ENCODE measurements at places on chromosomes 6 and 20.

GRCh38 chr20:44073011-44073674 lies 113.8 kb downstream of the JPH2 start:
- peak; percentile 11 for DNase-seq

- no peak for DNase-seq
Measured at GRCh38 chr20:40286975-40287531, 402.0 kb downstream of the MAFB start.

DNA sequence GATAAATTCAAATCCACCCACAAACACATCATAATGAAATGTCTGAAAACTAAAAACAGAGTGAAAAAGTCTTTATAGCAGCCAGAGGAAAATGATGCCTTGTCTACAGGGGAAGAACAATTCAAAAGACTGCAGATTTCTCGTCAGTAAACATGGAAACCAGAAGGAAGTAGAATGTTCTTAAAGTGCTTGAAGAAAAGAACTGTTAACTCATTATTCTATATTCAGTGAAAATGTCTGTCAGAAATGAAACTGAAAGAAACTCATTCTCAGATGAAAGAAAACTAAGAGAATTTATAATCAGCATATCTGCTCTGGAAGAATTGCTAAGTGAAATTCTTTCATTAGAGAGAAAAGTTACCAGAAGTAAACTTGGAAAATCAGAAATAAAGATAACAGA lies 416.1 kb downstream of the TBC1D32 start:
- DNase-seq: no peak

DNA sequence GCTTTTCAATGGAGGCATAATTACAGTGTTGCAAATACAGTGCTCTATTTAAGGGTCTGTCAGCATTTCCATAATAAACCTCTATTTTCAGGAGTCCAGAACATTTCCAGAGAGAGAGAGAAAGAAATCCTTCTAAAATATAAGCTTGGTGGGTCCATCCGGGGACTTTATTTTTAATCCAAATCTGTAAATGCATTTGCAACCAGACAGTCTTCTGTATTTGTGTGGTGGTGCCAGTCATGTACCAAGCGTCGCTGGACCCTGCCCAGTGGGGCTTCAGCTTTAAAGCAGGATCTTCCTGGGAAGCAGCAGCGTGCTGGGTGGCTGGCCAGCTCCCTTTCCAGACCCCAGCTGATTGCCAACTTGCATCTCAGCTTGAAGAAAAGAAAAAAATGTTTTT lies 256.5 kb upstream of the SUPT3H start:
- no peak for DNase-seq

GRCh38 chr20:49181265-49181877 lies 6.8 kb downstream of the STAU1 start:
- no peak for DNase-seq

DNA sequence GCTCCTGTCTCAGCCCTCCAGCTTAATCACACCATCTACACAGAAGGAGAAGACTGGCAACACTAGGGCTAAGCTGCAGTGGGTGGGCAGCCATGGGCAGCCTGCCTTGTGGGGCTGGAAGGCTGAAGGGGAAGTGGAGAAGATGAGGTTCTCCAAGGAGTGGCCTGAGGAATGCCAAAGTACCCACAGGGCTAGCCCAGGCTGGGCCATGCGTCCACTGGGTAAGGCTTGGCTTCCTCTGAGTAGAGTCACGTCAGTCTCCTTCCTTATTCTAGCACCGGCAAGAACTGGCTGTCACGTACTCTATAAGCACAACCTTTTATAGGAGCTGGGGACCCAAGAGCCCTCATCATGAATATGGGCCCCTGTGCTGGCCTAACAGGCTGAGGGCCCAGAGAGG lies 110.6 kb upstream of the SIRPA start:
- DNase-seq: no peak

GRCh38 chr20:18272451-18272850 lies 15.9 kb upstream of the ZNF133 start:
- DNase-seq: no peak

GRCh38 chr20:4875578-4876067 lies 125.7 kb downstream of the SLC23A2 start:
- no peak for DNase-seq

DNA sequence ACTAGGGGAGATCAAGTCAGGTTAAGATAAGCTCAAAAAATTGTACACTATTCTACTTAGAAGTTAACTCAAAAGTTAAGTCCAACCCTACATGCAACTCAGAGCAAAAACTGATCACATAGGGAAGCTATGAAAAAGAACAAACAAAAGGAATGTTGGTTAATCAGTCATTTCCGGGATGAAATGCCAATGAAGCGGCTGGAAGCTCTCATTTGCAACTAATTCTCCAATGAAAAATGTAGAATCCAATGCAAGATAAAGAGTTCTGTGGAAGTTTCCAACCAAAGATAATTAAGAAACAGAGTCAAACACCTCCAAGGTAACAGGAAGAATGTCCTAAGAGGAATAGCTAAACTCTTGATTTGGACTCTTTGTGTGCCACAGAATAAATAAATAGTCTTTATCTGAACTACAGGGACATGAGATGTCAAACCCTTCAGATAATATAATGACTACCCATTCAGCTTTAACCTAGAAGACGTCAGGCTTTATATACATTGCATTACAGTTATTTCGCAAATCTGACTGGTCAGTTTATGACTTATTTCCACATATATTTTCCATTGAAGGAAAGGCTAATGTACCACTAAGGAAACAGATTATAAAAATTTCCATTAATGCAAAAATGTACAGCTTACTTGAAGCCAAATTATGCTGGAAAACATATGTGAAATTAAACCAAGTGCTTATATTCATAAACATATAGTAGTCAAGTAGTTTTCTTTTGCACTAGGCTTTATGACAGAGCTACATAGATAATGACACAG lies 48.0 kb upstream of the DST start:
- DNase-seq: no peak

- no peak for DNase-seq
Measured at GRCh38 chr20:63698739-63699465, 2.5 kb downstream of the TNFRSF6B start.

DNA sequence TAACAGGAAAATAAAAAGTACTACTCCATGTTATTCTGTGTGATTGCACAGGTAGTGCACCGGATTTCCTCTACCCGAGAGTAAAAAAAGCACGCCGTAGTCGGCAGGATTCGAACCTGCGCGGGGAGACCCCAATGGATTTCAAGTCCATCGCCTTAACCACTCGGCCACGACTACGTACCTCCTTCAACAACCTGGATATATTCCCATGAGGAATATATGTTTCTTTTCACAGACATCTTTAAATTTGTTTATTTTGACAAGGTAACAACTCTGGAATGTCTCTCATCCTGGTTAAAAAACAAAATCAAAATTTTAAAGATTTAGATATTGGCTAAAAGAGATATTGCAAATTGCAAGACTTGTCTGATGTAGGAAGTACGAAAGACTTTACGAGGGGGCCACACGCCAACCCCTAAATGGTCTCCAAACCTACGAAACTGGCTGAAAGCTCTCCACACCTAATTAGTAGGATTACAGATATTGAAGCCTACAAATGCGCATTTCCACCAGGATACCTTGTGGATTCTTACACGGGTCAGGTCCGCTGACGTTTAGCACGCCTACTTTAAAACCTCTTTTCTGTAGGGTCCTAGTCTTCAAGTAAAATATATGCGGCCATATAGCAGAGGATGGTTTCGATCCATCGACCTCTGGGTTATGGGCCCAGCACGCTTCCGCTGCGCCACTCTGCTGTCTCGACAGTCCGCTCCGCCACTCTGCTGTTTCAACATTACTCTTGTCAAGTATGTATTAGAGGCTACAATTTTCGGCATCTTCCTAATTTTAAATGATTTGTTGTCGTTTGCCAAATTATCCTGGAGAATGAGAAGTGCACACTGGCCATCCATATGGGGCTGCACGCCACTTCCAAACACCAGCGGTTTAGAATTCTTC lies 52.2 kb upstream of the BTN3A2 start:
- DNase-seq: peak; percentile 81

- DNase-seq: no peak
Measured at GRCh38 chr20:61341605-61342004, 89.5 kb downstream of the CDH4 start.

DNA sequence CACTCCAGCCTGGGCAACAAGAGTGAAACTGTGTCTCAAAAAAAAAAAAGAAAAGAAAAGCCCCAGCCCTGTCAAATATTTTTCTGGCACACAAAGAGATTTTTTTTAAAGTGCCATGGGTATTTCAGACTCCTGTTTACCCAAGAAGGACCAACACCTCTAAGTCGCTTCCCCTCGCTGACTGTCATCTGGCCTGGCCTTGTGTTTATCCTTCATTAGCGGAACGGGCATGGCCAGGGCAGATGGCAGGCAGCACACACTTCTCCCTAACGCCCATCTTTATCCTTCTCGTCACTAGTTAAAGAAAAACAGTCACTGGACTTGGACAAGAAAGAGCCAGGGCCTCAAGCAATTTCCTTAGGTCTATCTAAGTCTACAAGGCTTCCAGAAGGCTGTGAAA lies 7.3 kb upstream of the CBFA2T2 start:
- DNase-seq: no peak

DNA sequence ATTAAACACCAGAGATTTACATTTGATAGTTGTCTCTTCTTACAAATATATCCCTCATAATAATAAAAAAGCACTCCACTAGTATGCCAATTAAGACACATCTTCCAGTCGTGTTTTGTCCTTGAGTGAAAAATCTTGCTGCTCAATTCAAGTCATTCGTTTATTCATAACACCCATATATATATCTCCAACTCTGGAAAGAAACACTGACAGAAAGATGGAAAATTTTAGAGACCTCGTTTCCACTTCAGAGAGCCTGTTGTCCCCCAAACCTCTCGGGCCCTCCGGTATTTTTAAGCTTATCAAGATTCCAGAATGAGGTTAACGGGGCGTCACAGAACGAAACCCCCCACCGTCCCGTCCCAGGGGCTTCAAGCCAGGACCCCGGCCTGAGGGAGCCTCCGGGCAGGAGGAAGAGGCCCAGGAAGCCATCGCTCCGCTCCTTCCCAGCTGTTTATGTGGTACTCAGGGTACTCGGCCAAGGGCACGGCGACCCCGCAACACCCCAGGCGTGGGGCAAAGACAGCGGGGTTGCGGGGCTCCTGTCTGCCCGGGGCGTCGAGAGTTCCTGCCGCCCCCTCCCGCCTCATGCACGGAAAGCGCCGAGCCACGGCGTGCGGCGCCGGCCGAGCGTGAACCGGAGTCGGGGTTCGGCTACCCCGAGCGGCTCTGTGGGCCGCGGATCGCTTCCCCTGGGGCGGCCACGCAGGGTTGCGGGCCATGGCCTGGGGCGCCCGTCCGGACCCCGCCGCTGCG lies 623 bp upstream of the SNX9 start:
- no peak for DNase-seq

DNA sequence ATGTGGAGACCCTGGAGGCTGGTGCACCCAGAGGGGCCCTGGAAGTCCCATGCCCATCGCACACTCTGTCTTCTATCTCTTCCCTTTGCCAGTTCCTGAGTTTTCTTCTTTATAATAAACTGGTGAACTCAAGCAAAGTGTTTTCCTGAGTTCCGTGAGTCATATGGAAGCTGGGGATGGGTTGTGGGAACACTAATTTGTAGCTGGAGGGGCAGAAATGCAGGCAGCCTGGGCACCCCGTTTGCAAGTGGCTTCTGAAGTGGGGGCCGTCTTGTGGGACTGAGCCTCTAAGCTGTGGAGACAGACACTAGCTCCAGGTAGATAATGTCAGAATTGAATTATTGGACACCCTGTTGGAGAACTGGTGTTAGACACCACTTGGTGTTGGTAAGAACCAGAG lies 3.2 kb upstream of the PPP1R3G start:
- no peak for DNase-seq

DNA sequence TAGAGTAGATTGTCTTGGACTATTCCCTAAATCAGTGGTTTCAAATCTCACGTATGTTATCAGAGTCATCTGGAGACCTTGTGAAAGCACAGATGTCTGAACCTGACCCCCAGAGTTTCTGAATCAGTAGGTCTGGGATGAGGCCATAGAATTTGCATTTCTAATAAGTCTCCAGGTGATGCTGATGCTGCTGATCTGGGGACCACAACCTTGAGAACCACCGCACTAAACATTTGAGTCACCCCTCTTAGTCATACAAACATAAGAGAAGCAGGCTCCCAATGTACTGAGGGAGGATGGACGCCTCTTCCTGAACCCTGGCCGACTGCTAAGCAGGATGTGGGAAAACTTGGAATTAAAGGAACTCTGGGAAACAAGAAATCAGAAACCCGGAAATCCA lies 187.8 kb upstream of the PRDM1 start:
- DNase-seq: no peak

DNA sequence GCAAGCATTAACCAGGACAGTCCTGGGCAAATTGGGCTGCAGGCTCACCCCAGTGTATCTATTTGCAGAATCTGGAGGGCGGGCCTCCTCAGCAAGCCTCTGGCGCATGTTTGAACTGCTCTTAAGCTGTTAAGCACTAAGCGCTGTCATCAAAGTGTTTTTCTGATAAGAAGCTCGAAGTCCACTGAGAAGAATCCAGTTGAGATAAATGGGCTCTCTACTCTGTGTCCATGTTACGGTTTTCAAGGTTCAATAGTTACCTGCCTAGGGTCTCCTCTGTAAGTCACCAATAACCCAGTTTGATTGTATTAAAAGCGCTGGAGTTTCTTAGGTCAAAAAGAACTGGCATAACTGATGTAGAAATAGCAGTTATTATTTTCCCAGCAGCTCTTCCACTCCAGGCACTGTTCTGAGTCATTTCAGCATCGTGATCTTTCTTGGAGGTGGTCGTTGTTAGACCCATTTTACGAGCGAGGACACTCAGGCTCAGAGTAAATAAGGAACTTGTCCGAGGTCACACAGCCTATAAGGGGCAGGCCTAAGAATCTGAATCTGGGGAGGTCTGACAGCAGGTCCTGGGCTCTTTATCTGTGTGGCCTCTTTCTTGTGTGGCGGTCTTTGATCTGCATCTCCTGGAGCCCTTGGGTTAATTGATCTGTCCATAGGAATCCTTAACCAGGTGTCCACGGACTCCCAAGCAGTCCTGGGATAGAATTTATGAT lies 207.4 kb upstream of the ZNF217 start:
- DNase-seq: no peak

DNA sequence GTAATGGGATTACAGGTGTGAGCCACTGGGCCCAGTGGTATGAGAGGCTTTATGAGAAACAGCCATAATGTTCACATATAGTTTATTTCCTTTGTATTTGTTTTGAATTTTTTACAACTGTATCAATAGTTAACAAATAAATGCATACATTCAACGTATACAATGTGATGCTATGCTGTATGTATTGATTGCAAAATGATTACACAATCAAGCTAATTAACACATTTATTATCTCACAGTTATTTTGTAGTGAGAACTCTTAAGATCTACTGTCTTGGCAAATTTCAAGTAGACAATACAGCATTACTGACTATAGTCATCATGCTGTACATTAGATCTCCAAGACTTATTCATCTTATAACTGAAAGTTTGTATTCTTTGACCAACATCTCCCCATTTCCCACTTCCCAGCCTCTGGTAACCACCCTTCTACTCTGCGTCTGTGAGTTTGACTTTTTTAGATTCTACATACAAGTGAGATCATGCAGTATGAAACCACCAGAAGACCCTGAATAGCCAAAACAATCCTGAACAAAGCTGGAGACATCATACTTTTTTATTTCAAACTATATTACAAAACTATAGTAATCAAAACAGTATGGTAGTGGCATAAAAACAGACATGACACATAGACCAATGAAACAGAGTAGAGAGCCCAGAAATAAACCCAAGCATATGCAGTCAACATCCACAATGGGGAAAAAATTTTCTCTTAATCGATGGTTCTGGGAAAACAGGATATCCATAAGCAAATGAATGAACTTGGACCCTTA lies 157.2 kb upstream of the RREB1 start:
- no peak for DNase-seq

Measured in central memory CD8-positive, alpha-beta T cell (primary cell).